ENCODE measurements at places on chromosomes 12 and 14.

DNA sequence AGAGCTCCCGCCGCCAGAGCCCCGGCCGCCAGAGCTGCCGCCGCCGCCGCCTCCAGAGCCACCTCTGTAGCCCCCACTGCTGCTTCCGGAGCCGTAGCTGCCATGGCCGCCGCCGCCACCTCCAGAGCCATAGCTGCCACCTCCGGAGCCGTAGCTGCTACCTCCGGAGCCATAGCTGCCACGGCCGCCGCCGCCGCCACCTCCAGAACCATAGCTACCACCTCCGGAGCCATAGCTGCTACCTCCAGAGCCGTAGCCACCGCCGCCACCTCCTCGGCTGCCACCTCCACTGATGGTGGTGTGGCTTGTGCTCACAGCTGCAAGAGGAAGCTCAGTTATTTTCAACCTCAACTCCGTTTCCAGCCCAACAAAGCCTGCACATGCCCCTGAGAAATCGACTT, 4.9 kb downstream of the KRT1 start:
- no peak for DNase-seq

DNA sequence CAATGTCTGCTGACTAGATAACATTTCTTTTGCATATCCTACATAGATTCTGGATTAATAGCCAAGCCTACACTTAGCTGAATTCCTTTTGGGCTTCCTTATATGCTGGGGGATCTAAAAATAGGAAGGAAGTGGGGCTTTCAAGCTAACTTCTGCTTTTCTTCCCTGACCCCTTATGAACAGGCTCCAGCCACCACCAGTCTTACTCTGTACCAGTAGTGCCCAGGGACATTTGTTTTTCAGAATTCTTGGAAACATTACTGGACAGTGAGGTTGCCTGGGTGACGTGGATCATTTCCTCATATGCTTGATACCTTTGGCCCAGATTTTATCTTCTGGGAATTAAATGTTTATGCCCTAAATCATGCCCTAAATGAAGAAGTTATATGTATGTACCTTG, 55.9 kb upstream of the SRRM4 start:
- DNase-seq = no peak

DNA sequence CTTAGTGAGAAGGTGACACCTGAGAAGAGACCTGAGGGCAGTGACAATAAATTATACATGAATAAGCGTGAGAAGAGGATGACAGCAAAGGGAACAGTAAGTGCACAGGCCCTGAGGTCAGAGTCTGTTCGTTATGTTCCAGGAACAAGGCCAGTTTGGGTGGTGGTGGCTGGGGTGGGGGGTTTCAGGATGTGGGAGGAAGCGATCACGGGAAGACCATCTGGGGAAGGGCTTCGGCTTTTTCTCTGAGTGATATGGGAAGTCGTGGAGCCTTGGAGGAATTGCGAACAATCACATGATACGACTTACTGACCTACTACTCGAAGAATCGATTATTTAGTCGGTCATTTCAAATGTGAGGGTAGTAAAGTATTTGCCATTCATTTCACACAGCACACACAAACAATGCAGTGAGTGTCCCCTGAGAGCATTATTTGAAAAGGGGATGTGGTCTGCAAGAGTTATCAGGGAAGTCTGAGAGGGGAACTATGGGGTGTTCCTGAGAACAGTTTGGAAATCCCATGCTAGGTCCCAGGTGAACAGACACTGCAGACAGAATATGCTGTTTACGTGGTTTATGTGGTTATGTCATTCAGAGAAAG, 94.7 kb downstream of the SLC38A1 start:
- DNase-seq = no peak

- no peak for DNase-seq
Observed at GRCh38 chr14:104593241-104593701, 11.3 kb downstream of the TMEM179 start.

DNA sequence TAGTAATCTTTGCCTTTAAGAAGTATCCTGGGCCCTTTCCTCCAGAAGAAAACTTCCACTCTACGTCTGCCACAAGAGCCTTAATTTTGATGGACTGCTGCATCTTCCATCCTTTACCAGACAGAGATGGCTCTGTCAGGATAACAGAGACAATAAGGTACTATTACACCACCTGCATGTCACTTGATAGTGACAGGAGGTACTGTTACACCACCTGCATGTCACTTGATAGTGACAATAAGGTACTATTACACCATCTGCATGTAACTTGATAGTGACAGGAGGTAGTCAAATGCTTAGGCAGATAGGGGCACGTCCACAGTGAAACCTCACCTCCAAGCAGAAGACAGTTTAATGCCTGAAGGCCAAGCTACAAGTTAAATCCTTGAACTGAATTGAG, 13.9 kb downstream of the OR6C74 start:
- DNase-seq = no peak

GRCh38 chr12:57470970-57471656, 8.6 kb downstream of the ARHGAP9 start:
- DNase-seq = no peak

- DNase-seq = no peak
Observed at GRCh38 chr12:69479675-69480074, 9.5 kb downstream of the FRS2 start.

GRCh38 chr12:77489331-77489970, 341.2 kb upstream of the NAV3 start:
- DNase-seq = no peak
